Activated T-helper 1 cell treated with anti-CD3 and anti-CD28 coated beads, Interleukin-2, amount 50 U/mL, for 16 hours (primary cell): ENCODE measurements at places on chromosomes 16 and 17.

- peak; percentile 25 for DNase-seq
Observed at GRCh38 chr16:12535535-12536411, 267.9 kb downstream of the CPPED1 start.

GRCh38 chr17:37062021-37062420, 113.3 kb downstream of the AATF start:
- no peak for DNase-seq

- no peak for DNase-seq
Observed at GRCh38 chr17:11105141-11105540, 135.9 kb upstream of the SHISA6 start.

DNA sequence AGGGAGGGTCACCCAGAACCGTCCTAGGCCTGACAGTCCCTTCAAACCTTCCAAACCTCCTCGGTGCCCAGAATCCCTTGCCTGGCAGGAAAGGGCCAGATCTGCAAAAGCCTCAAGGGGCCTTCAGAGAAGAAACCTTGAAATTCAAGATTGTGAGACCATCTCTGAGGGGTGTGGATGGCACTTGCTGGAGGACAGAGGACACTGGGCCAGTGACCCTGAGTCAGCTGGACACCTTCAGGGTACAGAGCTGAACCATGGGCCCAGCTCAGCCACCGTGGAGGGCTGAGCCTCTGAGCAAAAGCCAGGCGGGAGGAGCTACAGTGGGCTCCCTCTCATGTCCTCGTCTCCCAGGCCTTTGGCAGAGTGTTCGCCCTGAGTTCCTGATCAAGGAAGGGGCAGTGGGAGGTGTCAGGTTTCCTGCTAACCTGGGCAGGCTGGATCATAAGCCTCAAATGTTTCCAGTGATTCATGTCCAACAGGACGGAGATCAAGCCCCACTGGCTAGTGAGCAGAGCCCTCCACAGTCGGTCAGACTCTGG, 3.0 kb downstream of the PDILT start:
- no peak for DNase-seq

DNA sequence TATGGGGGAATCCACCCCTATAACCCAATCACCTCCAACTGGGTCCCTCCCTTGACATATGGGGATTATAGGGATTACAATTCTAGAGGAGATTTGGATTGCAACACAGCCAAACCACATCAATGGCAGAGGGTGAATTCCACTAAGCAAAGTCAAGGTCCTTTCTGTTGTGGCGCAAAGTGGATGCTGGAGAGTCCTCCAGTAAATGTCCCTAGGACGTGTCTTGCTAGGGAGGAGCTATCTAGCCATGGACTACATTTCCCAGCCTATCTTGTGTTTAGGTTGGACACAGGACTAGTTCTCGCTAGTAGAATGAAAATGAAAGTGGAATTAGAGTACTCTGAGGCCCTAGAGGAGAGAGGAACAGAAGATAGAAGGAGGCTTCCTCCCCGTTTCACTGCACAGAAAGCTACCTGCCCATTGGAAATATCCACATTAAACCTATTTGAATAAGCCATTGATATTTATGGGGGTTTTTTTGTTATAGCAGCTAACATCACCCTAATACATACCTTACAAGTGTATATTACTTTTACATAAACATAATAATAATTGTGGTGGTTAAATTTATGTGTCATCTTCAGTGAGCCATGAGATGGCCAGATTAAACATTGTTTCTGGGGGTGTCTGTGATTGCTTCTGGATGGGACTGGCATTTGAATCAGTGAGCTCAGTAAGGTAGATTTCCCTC, 56.7 kb upstream of the ERCC4 start:
- no peak for DNase-seq

DNA sequence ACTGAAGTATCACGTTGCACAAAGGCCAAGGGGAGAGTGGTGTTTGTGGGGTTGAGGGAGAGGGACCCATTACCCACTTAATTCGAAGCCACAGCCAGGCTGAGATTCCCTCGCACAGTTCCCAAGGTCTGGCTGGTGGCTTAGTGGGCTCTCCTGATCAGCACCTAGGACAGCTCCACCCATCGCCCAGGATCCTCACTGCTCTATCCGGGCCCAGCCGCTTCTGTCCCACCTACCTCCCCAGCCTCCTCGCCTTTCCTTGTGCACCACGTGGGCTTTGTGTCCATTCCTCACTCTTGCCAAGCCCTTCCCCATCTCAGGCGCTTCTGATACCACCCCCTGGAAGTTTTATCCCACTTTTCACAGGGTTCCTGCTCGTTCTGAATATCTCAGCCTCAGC, 163.5 kb downstream of the CCT6B start:
- DNase-seq, result no peak

GRCh38 chr17:76586741-76587487, 1.3 kb upstream of the ST6GALNAC2 start:
- DNase-seq, result no peak

DNA sequence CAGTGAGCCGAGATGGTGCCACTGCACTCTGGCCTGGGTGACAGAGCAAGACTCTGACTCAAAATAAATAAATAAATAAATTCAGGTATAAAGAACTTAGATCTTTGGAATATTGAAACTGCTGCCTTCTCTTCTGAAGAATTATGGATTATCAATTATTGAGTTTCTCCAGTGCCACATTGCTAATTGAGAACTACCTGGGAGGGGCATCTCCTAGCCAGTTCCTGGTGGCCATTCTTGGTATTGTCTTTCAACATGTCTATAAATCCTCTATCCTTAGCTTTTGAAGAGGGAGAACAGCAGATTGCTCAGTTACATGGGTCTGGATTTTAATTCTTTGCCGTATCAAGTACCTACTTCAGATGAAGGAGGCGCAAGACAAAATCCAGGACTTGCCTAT, 29.2 kb downstream of the CALCOCO2 start:
- DNase-seq, result no peak

- no peak for DNase-seq
Observed at GRCh38 chr17:78107457-78107856, 21.1 kb downstream of the TMC6 start.

DNA sequence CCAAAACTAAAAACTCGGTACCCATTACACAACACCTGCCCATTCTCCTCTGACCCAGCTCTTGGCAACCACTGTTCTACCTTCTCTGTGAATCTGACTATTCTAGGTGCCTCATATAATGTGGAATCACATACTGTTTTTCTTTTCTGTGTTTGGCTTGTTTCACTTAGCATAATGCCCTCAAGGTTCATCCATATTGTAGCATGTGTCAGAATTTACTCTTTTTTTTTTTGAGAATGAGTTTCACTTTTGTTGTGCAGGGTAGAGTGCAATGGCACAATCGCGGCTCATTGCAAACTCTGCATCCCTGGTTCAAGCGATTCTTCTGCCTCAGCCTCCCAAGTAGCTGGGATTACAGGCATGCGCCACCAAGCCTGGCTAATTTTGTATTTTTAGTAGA, 59.5 kb upstream of the RBL2 start:
- no peak for DNase-seq

GRCh38 chr17:40699371-40699770, 4.2 kb downstream of the KRT24 start:
- no peak for DNase-seq

GRCh38 chr17:63516910-63517824, 6.0 kb upstream of the KCNH6 start:
- no peak for DNase-seq

GRCh38 chr17:15502369-15503112, 35.1 kb upstream of the CDRT4 start:
- peak; percentile 20 for DNase-seq

DNA sequence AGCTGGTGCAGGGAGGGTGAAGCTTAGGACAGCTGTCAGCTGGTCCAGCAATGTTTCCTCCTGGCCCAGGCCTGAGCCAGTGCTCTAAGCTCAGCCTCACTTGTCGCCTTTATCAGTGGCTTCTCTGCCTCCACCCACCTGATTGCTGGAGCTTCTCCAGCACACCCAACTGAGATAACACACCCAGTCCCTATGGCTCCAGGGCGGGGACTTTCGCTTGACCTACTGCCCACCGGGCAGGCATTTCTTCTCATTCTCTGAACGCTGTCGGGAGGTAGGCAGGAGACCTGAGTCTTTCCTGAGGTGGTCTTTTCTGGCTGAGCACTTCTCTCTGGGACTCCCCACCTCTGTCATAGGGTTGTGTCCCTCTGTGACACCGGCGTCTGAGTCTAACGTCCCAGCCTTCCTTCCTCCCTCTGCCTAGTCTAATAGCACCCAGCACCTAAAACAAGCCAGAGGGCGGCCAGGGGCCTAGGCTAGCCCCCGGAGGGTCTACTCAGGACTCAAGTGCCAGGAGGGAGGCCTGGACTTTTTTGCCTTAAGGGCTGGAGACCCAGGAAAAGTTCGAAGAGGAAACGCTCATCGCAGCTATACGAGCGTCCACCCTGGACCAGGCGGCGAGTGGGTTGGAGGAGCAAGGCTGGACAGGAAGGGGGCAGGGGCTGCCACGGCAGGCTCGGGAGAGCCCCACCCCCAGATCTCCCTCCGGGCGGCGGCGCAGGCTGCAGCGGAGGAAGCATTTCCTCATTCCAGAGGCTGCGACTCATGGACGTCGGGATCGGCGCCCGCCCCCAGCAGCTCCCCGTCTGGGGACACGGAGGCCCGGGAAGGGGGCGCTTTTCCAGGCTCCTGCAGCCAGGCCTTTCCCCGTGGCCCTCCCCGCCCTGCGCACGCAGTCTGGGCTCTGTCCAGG, 756 bp downstream of the TAX1BP3 start:
- DNase-seq, result no peak

- DNase-seq, result no peak
Observed at GRCh38 chr16:31519759-31520431, 7.8 kb upstream of the AHSP start.

- no peak for DNase-seq
Observed at GRCh38 chr16:60558936-60559335, 1477.3 kb downstream of the CDH8 start.

DNA sequence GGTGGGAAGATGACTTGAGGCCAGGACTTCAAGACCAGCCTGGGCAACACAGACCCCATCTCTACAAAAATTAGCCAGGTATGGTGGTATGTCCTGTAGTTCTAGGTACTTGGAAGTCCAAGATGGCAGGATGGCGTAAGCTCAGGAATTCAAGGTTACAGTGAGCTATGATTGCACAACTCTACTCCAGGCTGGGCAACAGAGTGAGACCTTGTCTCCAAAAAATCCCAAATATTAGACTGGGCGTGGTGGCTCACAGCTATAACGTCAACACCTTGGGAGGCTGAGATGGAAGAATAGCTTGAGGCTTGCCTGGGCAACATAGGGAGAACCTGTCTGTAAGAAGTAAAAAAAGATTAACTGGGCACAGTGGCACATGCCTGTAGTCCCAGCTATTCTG, 30.8 kb downstream of the SUZ12 start:
- DNase-seq, result no peak

GRCh38 chr16:71473891-71474290, 11.8 kb upstream of the ZNF23 start:
- DNase-seq, result no peak

DNA sequence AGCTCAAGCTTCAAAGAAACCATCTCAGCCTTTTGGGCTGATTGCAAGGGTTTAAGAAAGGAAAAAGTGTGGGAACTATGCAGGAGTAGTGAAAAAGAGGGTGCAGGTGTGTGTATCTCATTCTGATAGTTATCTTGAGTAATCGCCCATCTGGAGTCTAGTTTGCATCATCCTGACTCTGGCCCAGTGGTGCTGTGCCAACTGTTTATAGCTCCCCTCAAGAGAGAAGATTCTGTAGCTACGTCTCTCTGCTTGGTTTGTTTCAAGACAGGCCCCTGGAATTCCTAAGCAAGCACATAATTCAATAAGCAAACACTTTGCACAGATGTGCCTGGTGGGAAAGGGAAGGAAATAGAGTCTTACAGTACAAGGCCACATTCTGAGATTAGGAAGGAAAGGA, 144.4 kb downstream of the HAPSTR1 start:
- DNase-seq, result no peak

DNA sequence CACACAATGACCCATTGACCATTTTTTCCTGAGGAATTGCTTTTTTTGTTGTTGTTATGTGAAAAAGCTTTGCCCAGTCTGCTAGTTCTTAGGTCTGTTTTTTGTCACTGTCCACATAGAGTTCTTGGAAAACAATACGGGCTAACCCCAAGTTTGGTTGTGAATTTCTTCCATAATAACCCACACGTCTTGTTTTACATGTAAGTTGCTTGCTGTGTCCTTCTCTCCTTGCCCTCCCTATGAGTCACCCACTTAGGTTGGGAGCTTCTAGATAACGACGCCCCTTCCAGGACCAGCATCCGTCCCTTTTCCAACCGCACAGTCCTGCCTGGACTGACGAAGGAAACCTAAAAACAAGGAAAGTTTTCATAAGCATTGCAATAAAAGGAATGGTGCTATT, 175.3 kb upstream of the HS3ST3A1 start:
- DNase-seq, result no peak

DNA sequence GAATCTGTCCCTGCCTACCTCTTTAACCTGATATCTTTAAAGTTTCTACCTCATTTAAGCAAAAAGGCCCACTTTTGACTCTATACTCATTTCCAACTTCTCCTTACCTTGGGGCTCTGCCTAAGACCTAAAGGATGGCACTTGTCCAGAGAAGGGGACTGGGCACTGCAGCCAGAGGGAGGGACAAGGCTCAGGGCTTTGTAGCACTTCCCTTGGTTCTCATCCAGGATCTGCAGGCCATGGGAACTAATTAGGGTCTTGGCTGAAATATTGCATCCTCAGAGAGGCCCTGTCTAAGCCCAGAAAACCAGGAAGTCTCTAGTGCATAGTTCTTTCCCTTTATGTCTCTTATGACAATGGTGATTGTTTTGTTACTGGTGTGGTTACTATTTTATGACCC, 37.3 kb downstream of the IRX5 start:
- no peak for DNase-seq

DNA sequence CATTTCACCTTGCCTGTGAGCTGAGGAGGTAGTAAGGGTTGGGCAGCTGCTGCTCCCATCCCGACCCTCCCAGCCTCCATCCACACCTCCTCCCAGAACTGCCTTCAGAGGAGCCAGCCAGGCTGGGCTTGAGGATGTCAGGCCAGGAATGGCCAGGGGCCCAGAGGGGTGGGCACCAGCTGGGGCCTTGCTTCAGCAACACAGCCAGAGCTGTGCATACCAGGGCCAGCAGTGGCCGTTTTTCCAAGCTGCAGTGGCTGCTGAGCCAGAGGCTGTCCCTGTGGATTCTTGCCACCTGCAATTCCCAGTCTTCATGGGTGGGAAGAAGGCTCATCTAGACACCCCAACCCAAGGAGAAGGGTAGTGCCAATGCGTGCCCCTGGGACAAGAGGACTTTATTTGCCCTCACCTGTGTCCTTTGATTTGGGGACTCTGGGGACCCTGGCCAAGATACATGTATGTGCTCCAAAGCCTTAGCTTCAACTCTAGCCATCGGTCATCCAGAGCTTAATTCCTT, 153.4 kb upstream of the SDK2 start:
- DNase-seq, result no peak

DNA sequence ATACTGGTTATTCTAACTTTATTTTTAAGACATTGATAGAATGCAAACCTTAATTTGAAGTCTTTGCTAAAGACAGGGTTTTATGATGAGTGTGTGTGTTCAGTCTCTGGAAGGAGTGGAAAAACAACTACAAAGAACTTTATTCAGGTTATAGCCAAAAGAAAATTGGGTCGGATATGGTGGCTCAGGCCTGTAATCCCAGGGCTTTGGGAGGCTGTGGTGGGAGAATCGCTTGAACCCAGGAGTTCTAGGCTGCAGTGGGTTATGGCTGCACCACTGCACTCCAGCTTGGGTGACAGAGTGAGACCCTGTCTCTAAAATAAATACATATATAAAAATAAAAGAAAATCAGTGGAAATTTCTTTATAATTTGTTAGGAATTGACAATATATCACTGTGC, 581.5 kb upstream of the CA10 start:
- no peak for DNase-seq

- no peak for DNase-seq
Observed at GRCh38 chr16:86286991-86287663, 223.2 kb upstream of the FOXF1 start.
